NCI-H1694 (cell line): ENCODE measurements at places on chromosomes 12 and 14.
A peak's percentile ranks its signal among the peaks of the same experiment; 100 is the strongest.

DNA sequence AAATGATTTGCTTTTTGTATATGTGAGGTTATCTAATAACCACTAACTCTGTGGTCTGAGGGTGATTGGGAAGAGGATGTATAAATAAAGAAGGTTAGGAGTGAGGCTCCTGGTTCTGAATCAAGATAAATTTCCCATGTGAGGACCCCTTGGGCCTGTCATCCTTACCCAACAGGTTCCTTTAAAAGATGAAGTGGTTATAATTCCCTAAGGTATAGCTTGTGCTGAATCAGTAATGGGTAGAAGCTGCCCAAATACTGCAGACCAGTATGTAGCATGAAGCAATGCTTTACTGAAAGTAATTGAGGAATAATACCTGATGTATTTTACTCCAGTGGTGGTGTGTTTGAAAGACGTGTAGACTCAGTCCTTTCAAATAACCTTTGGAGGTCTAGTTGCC is 8.7 kb downstream of the EID3 start:
- DNase-seq = no peak

DNA sequence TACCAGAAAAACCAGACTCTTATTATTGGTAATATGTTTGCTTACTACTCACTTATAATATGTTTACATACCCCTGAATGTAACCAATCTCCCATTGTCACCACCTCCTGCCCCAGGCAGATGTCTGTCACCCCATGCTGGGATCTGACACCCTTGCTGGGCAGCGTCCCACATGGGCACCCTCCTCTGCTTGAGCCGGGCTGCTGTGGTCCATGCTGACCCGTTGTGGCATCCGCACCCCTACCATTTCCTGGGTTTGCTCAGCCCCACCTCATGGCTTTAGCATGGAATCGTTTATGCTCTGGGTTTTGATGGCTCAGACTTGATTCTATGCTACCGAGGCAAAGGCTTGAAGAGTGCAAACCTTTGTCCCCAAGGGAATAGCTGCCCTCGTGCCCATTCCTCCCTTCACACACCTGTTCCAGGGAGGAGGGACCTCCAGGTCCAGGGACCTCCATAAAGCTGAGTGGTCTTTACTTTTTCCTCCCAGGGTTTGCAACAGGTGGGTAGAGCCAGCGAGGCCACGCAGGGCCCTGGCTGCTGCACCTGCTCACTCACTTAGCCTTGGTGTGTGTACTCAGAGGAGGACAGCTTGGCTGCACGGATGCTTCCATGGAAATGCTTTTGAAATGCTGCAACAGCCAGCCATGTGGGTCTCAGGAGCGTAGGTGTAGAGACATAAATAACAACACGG is 68.7 kb downstream of the PRMT8 start:
- DNase-seq = no peak

DNA sequence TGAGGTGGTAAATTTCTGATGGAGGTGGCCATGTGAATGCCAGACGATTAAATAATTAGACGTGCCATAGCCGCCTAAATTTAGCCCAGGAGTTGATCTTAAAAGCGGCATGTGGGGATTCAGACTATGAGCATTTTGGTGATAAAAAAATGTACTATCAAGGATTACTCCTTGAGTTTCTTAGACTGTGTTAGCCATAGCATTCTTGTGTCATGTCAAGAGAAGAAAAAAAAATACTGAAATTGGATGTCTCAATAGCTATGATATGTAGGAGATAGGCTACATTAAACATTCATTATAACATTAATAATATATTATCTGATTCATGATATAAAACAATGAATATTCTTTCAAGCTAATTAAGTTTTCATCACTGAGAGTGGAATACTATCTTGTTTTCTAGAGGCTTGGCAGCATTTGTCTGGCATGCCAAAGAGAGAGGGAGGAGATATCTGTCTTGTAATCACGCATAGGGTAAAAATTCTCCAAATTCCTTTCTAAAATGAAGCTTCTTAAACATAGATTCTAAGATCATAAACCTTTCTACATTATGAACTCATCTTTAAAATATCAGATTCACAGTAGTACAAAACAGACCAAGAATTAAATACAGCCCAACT is 727.0 kb downstream of the C12orf50 start:
- no peak for DNase-seq

GRCh38 chr12:94170690-94171594 is 22.6 kb downstream of the PLXNC1 start:
- DNase-seq = no peak

- DNase-seq = peak; percentile 39
These were observed 3.3 kb upstream of the NTF3 start for GRCh38 chr12:5428332-5429221.

DNA sequence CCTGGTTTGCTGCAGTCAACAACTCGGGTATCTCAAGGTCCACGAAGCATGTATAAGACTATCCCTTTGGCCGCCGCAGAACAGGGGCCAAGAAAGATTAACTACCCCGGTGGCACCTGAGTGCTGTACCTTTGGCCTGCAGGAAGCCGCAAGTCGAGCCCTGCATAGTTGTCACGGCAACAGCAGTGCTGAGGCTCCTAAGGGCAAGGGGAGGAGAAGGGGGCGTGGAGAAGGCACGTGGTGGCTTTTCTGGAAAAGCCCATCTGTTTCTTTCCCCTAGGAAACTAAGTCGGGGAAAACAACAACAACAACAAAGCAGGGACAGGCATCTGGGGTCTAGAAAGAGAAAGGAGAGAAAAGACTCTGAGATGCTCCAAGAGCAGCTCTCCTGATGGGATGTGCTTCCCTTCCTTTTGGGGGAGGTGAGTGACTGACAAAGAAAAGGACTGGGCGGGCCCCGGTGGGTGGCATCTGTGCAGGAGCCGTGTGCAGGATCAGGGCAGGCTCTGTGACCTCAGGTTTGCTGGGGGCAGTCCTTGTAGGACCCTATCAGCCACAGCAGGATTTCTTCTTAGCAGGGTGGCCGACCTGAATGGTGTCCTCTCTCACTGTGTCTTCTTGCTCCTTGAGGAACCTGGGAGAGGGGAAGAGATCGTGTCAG is 123.9 kb downstream of the PRMT8 start:
- peak; percentile 58 for DNase-seq

- no peak for DNase-seq
These were observed 32.6 kb downstream of the NUAK1 start for GRCh38 chr12:106106061-106106566.

GRCh38 chr12:18721452-18721851 is 16.4 kb downstream of the PLCZ1 start:
- DNase-seq = no peak

DNA sequence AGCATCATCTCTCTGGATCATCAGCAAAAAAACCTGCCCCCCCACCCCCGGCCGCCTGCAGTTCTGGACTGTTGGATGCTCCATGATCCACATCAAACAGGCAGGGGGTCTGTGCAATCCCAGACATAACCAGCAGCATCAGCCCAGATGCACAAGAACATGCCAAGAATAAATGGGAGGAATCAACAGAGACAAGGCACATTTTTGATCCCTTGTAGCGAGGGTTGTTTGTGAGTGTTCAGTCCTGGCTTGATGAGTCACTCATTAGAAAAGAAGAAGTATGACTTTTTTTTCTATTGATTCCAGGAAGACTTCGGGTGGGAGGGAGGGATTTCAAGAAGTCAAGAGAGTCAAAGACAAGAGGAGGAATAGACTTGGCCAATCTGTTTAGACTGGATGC is 244.2 kb downstream of the KSR2 start:
- no peak for DNase-seq

DNA sequence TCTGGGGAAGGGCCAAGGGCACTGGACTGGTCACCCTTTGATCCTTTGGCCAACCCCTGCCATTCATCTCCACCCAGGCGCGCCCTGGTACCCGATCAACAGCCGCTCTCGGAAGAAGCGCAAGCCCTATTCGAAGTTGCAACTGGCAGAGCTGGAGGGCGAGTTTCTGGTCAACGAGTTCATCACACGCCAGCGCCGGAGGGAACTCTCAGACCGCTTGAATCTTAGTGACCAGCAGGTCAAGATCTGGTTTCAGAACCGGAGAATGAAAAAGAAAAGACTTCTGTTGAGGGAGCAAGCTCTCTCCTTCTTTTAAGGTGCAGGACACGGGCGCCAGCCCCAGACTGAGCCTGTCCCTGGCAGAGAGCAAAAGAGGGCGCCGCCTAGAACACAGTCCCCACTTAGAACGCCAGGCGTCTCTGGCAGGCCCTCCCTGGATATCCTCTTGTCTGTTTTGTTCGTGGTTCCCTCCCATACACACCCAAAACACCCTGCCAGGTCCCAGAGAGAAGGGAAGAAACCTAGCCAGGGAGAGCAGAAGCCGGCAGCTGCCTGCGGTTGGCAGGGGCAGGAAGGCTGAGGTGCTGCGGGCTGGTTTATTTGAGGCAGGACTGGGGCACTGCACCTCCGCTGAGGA is 1.7 kb downstream of the HOXC12 start:
- no peak for DNase-seq

DNA sequence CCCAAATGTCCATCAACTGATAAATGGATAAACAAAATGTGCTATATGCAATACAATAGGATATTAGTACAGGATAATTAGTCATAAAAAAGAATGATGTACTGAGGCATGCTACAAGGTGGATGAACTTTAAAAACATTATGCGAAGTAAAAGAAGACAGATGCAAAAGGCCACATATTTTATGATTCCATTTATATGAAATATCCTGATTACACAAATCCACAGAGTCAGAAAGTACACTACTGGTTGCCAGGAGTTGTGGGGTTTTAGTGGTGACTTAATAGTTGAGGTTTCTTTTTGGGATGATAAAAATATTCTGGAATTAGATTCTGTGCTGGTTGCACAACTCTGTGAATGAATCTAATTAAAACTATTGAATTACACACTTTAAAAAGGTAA is 12.6 kb downstream of the TRIM9 start:
- DNase-seq = no peak

DNA sequence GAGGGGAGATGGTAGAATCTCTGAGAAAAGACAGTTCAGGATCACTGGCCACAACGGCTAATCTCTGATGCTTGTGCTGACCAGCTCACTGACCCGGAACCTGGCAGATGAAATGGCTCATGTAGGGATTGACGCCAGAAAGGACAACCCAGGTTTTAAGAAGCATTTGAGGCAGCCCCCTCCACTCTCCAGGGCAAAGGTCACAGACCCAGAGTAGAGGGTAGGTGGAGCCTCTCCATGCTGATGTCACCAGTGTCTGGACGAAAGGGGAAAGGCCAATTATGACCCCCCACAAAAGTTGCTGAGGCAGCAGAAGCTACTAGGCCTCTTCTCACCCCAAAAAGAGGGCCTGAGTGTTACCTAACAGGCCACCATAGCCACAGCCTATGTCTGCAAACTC is 1.2 kb downstream of the METTL1 start:
- DNase-seq = no peak

GRCh38 chr12:25469861-25470260 is 83.2 kb downstream of the LMNTD1 start:
- no peak for DNase-seq

DNA sequence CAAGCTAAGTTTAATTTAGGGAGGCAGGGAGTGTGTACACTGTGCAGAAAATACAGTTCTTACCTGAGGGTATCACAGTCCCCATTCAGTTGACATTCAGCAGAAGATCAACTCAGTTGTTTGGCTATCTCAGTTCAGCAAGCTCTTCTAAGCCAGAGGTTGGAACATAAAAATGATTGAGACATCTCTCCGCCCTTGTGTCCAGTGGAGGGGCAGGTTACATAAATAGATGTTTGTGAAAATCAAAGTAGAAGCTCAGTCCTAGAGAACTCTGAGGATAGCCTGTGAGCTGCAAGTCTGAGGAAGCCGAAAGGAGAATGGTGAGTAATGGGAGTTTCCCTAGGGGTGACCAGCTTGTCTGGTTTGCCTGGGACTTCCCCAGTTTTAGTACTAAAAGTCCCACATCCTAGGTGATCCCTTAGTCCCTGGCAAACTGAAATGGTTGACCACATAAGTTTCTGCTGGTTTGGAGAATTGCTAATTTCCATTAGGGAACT is 251.4 kb upstream of the ATP2B1 start:
- DNase-seq = no peak

- no peak for DNase-seq
These were observed 795.2 kb downstream of the SLC16A7 start for GRCh38 chr12:60391051-60391450.

GRCh38 chr14:68767248-68767645 is 25.6 kb downstream of the ZFP36L1 start:
- DNase-seq = no peak

GRCh38 chr14:90585106-90585505 is 188.3 kb downstream of the CALM1 start:
- no peak for DNase-seq

- DNase-seq = no peak
These were observed 14.7 kb downstream of the SERPINA1 start for GRCh38 chr14:94373708-94374107.

DNA sequence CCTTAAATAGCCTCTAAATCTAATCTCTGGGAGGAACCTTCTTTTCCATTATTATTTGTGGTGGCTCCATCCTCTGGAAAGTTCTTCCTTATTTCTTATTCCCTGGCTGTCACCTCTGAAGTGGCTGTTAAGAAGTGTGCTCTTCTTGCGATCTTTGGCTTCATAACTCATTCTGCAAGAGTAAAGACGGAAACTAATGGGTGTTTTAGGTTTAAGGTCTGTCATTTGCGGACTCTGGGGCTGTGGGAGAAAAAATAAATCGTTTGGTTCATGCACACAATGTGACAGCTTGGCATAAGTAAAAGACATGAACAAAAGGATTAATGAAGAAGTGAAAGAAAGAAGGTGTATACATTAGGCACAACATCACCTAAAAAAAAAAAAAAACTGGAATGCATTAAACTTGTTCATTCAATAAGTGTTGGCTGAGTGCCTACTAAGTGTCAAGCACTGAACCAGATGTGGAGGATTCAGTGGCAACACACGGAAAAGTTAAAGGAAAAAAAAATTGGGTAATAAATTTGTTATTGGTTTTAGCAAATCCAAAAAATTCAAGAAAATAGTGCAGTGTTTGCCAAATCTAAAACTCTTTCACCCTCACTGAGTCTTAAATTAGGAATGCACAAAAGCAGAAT is 99.5 kb downstream of the ERGIC2 start:
- DNase-seq = no peak

GRCh38 chr12:66453120-66453519 is 150.8 kb downstream of the HELB start:
- DNase-seq = no peak

DNA sequence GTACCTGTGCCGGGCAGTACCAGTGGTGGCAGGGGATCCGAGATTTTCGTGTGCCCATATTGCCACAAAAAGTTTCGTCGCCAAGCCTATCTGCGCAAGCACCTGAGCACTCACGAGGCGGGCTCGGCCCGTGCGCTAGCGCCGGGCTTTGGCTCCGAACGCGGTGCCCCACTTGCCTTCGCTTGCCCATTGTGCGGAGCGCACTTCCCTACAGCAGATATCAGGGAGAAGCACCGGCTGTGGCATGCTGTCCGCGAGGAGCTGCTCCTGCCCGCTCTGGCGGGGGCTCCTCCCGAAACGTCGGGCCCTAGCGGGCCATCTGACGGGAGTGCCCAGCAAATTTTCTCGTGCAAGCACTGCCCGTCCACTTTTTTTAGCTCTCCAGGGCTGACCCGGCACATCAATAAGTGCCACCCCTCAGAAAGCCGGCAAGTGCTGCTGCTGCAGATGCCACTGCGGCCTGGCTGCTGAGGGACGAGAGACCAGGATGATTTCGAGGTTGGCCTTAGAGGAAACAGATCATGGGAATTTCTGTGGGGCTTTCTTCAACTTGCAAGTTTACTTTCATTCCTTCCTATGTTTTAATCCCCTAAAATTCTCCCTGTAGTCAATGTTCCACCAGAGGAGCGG is 1.6 kb downstream of the INSM2 start:
- DNase-seq = no peak
